Stimulated activated CD4-positive, alpha-beta T cell treated with anti-CD3 and anti-CD28 coated beads, Interleukin-4, amount 100 ng/mL, for 48 hours (primary cell): ENCODE measurements at places on chromosomes 6 and 20.

- DNase-seq = no peak
These were observed 261.0 kb downstream of the ARHGAP18 start for GRCh38 chr6:129448965-129449364.

DNA sequence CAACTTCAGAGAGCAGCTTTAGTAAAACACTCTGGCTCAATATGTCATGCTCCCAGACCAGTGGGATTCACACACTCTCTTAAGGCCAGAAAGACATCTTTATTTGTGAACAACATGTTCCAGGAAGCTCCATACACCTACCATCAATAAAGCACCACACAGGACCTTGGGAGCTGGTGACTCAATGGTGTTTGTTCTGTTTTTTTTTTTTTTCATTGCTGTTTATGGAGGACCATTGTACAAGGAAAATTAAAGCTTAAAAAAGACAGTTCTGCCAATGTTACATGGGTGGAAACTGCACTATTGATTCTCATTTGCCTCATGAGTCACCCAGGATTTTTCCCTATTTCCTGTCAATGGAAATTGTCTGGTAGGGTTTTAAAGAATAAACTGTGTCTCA lies 36.3 kb upstream of the TENT5A start:
- DNase-seq = no peak

- no peak for DNase-seq
These were observed 69.2 kb upstream of the TBC1D7 start for GRCh38 chr6:13397359-13398068.

- DNase-seq = no peak
These were observed 261.9 kb upstream of the ECI2 start for GRCh38 chr6:4397307-4397706.

DNA sequence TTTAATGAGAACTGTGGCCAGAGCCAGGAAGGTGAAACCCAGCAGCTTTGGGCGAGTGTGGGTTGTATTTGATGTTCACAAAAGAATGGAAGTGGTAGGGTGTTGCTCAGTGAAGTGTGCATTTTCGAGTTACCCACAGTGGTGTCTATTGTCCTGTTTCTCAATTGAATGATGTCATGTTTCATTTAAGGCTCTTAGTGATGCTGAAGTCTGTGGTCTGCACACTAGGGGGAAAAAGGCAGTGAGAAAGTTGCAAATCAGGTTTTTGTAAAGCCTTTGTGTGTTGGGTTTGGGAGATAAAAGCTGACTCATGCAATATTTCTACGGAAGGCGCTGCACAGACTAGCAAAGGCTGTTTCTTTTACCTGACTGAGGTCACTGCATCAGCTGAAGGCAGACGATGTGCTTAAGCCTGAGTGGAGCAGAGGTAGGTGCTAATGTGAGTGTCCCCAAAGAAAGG lies 121.1 kb downstream of the PLEKHG1 start:
- no peak for DNase-seq

DNA sequence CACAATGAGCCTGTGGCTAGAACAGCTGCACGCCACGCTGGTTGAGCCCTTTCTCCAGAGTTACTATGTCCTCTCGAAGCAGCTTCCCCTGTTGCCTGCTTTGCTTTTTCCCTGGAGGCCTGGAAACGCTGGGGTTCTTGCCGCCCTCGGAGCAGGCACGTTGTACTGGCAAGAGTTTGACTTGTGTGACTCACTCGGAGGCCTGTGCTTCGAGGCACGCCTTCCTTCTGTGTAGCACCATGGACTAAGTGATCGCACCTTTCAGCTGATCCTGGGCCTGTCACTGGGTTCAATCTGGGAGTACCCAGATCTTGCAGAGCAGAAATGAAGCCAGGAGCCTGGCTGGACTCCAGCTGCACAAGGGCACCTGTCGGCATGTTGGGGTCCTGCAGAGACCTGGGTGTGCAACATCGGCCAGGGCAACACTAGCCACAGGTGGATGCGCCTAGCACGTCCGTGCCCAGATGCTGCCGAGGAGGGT lies 5.2 kb downstream of the INSM1 start:
- DNase-seq = no peak

DNA sequence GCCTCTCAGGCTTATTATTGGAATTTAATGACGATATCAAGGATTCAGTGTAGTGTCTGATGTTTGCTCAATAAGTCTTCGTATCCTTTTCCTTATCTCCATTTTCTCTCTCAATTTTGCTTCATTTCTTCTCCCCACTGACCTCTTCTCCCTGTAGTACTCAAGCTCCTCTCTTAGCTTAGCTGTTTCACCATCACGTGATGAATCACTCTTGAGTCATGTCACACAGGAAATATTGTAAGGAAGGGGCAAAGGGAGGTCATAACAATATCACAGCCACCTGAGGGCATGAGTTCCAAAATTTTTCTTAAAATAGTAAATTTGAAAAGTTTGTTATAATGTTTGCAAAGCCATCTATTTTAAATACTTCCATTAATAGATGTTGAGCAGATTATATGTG lies 392.2 kb upstream of the MARCKS start:
- no peak for DNase-seq

GRCh38 chr6:137647762-137648447 lies 153.7 kb upstream of the OLIG3 start:
- DNase-seq = no peak

GRCh38 chr6:5422321-5422915 lies 161.1 kb downstream of the FARS2 start:
- DNase-seq = no peak

DNA sequence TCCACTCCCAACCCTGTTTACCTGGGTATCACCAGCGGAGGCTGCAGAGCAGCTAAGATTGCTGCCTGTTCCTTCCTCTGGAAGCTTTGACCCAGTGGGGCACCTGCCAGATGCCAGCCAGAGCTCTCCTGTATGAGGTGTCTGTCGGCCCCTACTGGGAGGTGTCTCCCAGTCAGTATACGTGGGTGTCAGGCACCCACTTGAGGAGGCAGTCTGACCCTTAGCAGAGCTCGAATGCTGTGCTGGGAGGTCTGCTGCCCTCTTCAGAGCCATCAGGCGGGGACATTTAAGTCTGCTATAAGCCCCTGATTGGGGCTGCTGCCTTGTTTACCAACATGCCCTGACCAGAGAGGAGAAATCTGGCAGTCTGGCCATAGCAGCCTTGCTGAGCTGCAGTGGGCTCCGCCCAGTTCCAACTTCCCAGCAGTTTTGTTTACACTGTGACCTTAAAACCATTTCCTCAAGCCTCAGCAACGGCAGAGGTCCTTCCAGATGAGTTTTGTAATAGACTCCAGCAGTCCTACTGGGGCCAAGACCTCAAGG lies 2.8 kb downstream of the RAET1E start:
- DNase-seq = no peak

DNA sequence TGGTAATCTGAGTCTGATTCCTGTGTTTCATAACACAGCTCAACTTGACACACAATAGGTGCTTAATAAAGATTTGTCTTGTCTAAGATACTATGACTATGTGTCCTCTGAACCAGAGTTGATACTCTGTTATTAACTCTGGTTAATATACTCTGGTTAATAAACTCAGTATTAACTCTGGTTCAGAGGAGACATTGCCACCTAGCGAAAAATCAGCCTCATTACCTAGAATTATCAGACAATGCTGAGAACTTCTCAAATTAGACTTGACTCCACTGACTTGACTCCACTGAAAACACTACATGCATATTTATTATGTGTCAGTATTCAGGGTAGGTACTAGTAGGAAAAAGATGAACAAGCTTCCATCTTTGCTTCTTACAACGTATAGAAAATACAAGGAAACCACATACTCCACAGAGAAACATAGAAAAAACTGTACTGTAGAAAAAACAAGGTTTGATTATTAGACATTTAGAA lies 73.9 kb downstream of the AHI1 start:
- no peak for DNase-seq

- DNase-seq = no peak
These were observed 123.3 kb downstream of the AGPAT4 start for GRCh38 chr6:161150566-161150965.

GRCh38 chr6:139863964-139864363 lies 489.5 kb upstream of the CITED2 start:
- DNase-seq = no peak

DNA sequence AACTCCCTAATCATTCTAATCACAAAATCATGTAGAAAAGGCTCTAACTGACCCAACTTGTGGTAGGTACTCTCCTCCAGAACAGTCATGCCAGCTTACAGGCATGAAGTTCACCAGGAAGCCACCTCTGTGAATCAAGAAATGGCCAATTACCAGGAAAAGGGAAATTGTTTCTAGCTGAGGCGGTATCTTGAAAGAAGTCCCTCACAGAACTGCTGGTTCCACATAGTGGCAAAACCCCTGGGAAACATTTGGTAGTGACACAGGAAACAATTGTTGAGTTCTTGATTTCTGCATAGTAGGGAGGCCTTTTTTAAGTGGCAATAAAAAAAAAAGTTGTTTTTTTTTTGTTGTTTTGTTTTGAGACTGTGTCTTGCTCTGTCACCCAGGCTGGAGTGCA lies 3.4 kb upstream of the ZHX3 start:
- no peak for DNase-seq

GRCh38 chr6:7367408-7367807 lies 22.1 kb downstream of the CAGE1 start:
- no peak for DNase-seq

DNA sequence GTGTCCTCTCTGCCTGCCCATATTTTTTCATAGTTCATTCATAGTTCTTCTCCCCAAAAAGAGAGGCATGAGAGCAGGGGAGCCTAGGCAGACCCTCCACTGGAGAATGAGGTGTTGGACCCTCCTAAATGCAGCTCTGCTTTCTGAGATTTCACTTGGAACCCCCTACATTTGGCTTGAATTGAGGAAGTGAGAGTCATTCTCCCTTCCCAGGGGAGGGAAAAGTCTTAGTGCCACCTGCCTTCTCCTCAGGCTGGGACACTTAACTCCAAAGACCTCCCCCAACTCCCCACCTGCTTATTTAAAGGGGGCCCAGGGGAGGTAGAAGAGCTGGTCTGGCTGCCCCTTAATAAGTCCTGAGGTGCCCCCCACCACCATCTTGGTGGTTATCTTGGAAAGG lies 78.2 kb downstream of the CHMP4B start:
- no peak for DNase-seq

GRCh38 chr6:165883851-165884640 lies 221.0 kb upstream of the PDE10A start:
- no peak for DNase-seq

GRCh38 chr6:79762370-79762769 lies 131.2 kb downstream of the SH3BGRL2 start:
- no peak for DNase-seq

DNA sequence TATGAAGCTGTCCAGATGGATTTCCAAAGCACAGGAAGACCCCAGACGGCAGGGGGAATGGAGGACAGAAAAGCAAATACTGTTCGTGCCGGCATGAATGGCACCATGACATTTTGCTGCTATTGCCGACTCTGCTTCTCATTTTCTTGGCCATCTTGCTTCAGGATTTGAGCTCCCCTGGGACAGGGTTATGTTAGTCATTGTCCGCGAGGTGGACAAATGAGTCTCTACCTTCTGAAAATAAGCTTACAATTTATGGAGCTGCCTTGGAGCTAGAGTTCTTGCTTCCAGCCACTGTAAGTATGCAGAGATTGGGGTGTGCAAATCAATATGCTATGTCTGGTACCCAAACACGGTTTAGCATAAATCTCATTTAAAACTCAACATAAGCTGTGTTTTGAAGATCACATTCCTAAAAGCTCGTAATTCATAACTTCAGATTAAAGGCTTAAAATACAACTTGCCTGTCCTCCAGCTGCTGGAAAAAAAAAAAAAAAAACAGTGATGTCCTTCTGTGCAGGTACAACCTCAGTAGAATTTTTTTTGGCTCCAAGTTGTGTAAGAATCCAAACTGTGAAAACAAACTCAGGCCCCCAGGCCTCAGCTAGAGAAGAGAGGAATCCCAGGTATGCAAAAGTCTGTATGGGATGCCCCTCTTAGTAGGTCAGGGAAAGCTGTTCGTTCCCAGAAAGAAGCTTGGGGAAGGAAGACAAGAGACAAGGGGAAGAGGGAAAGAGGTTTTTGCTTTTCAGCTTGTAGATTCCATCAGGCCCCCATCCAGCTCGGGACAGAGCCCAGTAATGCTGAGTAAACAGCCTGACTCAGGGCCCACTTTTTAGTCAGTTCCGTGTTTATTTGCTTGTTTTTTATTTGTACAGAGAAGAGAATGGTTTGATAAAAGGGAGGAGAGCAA lies 184.2 kb upstream of the FOXA2 start:
- no peak for DNase-seq

DNA sequence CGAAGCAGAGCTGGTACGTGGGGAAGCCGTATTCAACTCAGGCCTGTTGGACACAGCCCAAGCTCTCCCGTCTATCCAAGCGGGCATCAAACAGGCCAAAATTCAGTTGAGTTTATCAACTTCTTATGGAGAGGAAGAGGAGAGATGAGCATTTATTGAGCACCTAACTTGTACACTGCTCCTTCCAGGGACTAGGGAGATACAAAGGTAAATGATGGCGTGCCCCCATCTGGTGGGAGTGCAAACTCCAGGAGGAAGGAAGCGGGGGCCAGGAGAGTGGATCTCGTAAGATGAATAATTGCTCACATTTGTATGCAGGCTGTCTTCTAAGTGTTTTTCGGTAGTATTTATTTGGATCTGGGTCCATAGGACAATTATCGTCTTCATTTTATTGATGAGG lies 146.6 kb downstream of the SOBP start:
- DNase-seq = no peak

GRCh38 chr20:36663031-36663430 lies 17.0 kb upstream of the SLA2 start:
- DNase-seq = no peak

GRCh38 chr6:95679981-95680380 lies 102.6 kb downstream of the MANEA start:
- DNase-seq = no peak

- no peak for DNase-seq
These were observed at the start of gene SNAP91 for GRCh38 chr6:83708970-83709747. TSS of gene SNAP91 (minus strand) at chr6:83709101. CDS start at chr6:83707927, 1,174 bp downstream.

GRCh38 chr20:61900011-61900944 lies 165.4 kb downstream of the TAF4 start:
- DNase-seq = no peak
